GM23338 (cell line): ENCODE measurements at places on chromosomes 4 and X. TPM values are rescaled to one million over a fixed set of nuclear protein-coding genes. Genes with fewer than 3 reads are reported as not detected.
A peak's percentile ranks its signal among the peaks of the same experiment; 100 is the strongest.

- DNase-seq: no peak
- H3K36me3 ChIP-seq: no peaks in the 10 kb centered on the region
- H3K4me3 ChIP-seq: no peak overlapping the region
- H3K27ac ChIP-seq: no peak overlapping the region
Observed at GRCh38 chr4:109214622-109215301, 87.7 kb downstream of the COL25A1 start.

DNA sequence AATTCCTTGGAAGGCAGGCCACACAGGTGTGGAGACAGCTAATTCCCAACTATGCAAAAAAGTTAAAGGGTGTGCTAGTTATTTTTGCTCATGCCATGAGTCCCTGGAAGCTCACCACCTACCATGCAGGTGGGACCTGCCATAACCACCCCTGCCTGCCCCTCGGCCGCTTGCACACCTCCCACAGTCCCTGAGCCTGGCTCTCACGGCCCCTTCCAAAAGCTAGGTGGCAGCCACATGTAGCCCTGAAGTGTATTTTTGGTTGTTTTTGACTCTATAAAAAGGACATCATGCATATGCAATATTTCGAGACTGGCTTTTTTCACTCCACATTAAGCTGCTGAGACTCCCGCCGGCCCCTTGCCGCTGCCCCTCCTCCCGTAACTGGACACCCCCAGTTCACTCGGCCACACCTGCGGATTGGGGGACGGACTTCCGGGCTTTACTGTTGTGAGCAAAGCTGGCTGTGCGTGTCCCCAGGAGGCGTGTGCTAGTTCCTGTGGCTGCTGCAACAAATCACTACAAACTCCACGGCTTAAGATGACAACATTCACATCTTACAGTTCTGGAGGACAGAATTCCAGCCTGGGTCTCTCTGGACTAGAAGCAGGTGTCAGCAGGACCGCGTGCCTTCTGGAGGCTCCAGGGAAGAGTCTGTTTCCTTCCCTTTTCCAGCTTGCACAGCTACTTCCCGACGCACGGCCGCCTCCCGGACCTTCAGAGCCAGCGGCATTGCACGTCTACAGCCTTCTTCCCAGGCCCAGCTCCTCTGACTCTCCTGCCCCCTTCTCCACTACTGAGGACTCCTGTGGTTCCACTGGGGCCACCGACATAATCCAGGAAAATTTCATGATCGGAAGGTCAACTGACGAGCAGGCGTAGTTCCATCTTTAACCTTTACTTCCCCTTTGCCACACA, 24.8 kb downstream of the ZFYVE28 start:
- no peak overlapping the region for H3K27ac ChIP-seq
- H3K4me1 ChIP-seq: peaks cover 34% of the 10 kb centered on the region
- peak overlapping the region; percentile 41 for H3K4me3 ChIP-seq

DNA sequence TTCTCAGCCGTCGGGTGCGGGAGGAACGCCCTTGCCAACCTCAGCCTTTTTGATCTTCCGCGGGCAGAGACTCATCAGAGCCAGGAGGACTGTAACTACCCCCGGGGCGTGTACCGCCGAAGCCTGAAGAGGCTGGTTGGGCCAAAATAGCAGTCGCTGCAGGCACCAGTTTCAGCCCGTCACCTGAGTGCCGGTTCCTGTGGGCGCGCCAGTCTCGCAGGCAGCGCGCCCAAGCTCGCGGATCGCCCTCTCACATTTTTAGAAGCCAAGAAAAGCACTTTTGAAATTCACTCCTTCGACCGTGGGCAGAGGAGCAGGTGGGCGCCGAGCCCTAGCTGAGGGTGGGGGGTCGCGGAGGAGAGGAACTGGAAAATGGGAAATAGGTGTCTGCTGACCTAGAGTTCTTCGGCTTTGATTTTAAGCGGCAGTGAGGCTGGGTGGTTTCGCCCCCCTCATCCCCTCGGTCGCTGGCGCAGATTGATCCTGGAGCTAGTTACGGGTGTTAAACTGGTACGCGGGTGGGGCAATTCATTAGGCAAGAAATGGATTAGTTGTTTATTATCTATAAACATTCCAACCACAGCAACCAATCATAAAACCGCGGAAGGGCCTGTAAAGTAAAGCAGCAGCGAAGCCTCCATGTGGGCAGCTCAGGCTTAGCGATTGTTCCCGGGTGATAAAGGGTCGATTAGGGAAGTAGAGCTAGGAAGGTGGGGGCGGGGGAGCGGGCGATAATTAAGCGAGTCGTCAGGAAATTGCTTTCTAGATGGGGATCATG, 69.2 kb downstream of the FBXO8 start:
- no peaks in the 10 kb centered on the region for H3K36me3 ChIP-seq
- peak; percentile 74 for DNase-seq
- peaks cover 100% of the 10 kb centered on the region for H3K27me3 ChIP-seq
- H3K4me3 ChIP-seq: peak overlapping the region; percentile 61

GRCh38 chr4:74479009-74479408, 34.1 kb downstream of the AREG start:
- no peak overlapping the region for H3K4me3 ChIP-seq
- no peak for DNase-seq
- no peaks in the 10 kb centered on the region for H3K4me1 ChIP-seq
- no peaks in the 10 kb centered on the region for H3K36me3 ChIP-seq

DNA sequence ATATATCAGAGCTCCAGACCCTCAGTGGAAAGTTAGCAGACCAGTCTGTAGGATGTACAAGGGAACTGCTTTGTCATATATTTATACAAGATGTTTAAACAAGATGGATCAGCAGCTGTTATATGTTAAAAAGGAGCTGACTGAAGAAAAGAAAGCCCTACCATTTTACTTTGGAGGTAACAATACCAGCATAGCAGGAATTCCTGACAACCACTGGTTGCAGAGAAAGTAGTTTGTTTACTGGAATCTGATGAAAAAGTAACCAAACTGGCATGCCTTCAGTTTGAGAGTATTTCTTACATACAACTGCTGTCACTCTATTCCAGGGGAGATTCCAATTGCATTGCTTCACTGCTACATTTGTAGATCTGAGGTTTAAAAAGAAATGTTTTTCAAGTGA, 49.5 kb upstream of the GABRQ start:
- H3K4me3 ChIP-seq: no peak overlapping the region
- H3K27ac ChIP-seq: no peak overlapping the region
- no peaks in the 10 kb centered on the region for H3K36me3 ChIP-seq
- H3K27me3 ChIP-seq: no peaks in the 10 kb centered on the region

DNA sequence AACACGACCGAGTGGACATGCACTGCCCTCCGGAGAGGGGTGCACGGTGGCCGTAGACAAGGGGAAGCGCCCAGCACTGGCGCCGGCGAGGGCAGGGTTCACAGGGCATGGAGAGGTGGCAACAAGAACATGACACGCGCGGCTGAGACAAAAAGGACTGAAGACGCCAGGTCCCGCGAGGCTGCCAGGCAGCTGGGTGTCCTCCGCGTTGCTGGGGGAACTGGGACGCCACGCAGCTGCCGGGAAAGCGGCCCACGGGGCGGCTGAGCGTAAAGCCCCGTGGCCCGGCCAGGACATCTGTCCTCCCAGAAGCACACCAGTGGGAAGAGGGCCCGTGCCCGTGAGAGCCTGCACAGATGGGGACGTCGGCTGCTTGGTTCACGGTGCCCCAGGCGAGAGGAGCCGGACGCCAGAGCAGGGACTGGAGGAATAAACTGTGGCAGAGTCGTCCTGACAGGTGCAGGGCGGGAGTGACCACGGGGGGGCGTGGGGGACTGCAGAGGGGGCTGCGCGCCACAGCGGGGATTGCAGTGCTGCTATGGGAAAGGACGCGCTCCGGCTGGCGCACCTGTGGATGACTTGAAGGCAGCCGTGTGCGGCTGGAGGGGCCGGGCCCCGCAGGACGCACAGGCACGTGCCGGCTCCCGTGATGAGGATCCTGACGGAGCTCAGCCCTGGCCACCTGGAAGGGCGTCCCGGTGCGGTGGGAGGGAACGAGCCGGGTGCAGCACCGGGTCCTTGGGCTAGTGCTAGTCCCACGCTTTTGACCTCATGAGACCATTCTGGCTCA, 32.1 kb upstream of the GTPBP6 start:
- no peak overlapping the region for H3K27ac ChIP-seq
- no peaks in the 10 kb centered on the region for H3K27me3 ChIP-seq

DNA sequence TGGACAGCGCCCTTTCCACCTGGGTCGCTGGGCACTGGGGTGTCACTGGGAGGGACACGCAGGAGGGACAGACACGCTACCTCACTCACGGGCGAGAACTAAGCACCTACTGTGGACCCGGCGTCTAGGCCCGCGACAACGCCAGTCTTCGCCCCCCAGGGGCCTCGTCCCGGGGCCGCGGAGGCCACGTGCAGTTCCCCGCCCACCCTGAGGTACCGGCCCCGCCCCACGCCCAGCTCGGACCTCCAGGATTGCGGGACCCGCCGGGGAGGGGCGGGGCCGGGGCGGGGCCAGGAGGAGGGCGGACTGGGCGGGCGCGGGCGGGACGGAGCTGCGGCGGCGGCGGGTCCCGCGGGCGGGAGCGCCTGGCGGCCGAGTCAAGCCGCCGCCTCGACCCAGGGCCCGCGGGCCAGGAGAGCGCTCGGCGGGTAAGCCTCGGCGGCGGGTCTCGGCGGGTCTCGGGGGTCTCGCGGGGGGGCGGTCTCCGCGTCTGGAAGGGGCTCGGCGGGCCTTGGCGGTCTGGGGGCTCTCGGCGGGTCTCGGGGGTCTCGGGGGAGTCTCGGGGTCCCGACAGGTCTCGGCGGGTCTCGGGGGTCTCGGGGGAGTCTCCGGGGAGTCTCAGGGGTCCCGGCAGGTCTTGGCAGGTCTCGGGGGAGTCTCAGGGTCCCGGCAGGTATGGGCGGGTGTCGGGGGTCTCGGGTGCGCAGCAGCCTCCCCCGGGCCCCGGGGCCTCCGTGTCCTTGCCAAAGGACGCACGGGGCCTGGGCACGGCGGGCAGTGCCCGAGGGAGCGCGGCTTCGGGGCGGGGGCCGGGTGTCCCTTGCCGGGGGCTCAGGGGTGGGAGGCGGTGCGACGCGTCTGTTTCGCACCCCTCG, at the start of gene SH3BP2:
Gene SH3BP2, plus strand, starts transcription at position 375 of the 875 bp plus-strand sequence. CDS start 27,533 bp downstream, outside the sequence.
- no peak within 1 kb of the TSS for H3K27ac ChIP-seq
- no peaks in the 10 kb centered on the region for H3K36me3 ChIP-seq
- peak; percentile 90 for DNase-seq
- peaks cover 5% of the 10 kb centered on the region for H3K4me1 ChIP-seq
- peaks cover 16% of the 10 kb centered on the region for H3K27me3 ChIP-seq

GRCh38 chr4:157896726-157897125, 276.1 kb downstream of the GASK1B start:
- H3K27ac ChIP-seq: no peak overlapping the region
- H3K4me1 ChIP-seq: peaks cover 24% of the 10 kb centered on the region
- no peaks in the 10 kb centered on the region for H3K36me3 ChIP-seq
- peak; percentile 56 for DNase-seq
- H3K4me3 ChIP-seq: no peak overlapping the region
- no peaks in the 10 kb centered on the region for H3K27me3 ChIP-seq

- H3K4me1 ChIP-seq: no peaks in the 10 kb centered on the region; the same call in 1 of the 2 replicates
- no peaks in the 10 kb centered on the region for H3K36me3 ChIP-seq
- H3K4me3 ChIP-seq: no peak overlapping the region
- no peak for DNase-seq
- H3K27ac ChIP-seq: no peak overlapping the region
Observed at GRCh38 chrX:101203761-101204351, 15.7 kb upstream of the DRP2 start.

- H3K4me3 ChIP-seq: no peak overlapping the region
- no peaks in the 10 kb centered on the region for H3K4me1 ChIP-seq
- no peak overlapping the region for H3K27ac ChIP-seq
- DNase-seq: peak; percentile 27
- H3K36me3 ChIP-seq: no peaks in the 10 kb centered on the region
Observed at GRCh38 chr4:115664285-115664684, 550.9 kb upstream of the NDST4 start.

DNA sequence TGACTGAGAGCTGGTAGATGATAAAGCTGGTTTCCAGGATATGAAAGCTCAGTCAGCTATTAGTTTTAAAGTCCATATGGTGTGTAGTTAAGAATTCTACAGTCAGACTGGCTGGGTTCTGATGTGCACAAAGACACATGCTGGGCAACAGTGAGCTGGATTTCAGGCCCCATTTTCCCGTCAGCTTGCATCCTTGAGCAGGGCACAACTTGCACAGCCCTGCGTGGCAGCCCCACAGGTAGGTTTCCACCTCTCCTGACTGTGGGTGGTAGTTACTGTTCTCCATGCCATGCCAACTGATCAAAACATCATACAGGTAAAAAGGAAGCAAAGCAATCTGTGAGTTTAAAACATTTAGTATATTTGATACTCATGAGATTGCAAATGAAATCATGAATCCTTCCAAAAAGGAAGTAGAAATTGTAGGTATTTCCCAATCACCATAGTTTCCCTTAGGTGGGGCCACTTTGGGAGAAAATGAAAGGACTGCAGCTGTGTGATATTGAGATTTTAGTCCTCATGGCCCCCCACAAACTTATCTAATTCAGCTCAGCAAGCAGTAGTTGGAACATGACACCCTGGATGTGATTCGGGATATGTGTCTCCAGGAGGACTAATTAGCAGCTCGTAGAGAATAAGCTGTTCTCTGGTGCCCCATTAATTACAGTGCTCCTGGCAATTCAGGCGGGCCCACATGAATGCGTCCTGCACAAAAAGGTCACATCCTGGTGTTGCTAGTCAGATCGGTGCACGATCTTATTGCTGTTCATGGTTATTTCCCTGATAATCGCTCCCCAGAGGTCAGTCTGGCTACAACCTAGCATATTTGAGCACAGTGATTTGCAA, 42.4 kb upstream of the NOCT start:
- no peaks in the 10 kb centered on the region for H3K27me3 ChIP-seq
- peak overlapping the region; percentile 19; the same call in 1 of the 2 replicates for H3K4me3 ChIP-seq
- peak overlapping the region; percentile 91 for H3K27ac ChIP-seq
- peak; percentile 46 for DNase-seq
- H3K4me1 ChIP-seq: peaks cover 33% of the 10 kb centered on the region

DNA sequence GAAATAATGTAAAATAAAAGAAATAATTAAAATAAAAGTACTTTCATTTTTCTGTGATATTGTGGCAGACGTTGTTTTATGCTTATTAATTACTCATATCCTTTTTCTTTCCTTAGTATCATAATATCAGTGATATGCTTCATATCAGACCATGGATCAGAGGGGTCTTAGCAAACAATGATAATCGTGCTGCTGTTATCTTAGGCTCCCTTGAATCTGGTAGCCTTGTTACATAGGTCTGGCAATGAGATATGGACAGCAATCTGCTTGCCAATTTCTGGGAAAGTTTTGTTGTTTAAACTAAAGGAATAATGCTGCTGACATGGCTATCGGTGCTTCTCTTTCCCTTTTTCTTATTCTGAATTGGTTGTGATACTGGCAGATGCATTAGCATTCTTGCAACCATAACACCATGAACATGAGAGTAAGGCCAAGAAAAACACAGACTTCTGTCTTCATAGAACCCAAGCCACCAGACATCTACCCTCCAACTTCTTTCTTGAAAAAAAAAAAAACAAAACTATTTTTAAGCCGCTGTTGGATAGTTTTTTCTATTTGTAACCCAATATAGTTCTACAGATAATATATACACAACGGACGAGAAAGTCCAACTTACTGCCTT, 16.4 kb downstream of the EPHA5 start:
- peaks cover 45% of the 10 kb centered on the region for H3K4me1 ChIP-seq
- no peak for DNase-seq
- H3K4me3 ChIP-seq: no peak overlapping the region
- no peaks in the 10 kb centered on the region for H3K27me3 ChIP-seq

Gene GYG2
- total RNA-seq: 47.0 and 63.8 TPM in 2 replicates

Gene COL4A6
- 11.1 and 15.2 TPM in 2 replicates for total RNA-seq

Gene RNF175
- 4.7 and 14.9 TPM in 2 replicates for total RNA-seq

Gene UGT8
- 39.0 and 47.1 TPM in 2 replicates for total RNA-seq
